ENCODE measurements at places on chromosomes 6 and 20.

- no peak for DNase-seq
Measured at GRCh38 chr20:36150847-36151539, 3.5 kb upstream of the EPB41L1 start.

DNA sequence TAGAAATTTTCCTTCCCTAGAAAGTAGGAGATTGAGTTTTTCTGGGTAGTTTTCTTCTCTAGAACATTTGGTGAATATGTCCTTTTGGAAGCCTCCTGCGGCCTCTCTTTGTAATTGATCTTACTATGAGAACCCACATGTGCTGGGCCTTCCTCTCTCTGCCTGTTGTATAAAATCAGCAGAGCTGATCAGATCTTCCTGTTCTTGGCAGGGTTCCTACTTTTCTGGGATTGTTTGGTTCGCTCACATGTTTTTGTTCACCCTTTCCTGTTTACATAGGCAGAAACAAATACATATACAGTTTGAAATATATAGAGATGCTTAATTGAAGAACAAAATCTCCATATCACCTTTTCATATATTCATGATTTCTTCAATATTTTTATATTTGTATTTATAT, 57.8 kb downstream of the IL22RA2 start:
- no peak for DNase-seq

GRCh38 chr20:43492101-43492500, 15.4 kb upstream of the L3MBTL1 start:
- no peak for DNase-seq

- no peak for DNase-seq
Measured at GRCh38 chr6:99148111-99148510, 200.4 kb upstream of the FBXL4 start.

DNA sequence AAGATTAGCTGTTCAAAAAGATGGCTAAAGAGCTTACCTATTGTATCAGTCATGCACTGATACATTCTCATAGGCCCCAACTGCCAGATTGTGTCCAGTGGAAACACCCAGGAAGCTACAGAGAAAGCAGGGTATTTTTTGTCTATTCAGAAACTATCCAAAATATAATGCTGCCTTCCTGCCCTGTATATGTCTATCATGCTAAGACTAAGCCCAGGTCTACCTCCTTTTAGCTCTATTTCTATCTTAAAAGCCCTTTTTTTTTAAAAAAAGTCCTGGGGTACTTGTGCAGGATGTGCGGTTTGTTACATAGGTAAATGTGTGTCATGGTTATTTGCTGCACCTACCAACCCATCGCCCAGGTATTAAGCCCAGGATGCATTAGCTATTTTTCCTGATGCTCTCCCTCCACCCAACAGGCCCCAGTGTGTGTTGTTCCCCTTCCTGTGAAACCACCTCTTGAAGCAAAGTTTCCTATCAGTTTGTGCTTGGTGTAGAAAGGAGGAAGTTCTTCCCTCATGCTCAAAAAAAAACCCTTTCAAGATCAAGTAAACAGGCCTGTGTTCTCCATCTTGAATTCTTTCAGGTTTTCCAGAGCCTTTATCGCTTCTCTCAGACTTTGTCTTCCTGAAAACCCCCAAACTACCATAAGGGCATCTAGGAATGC, 514 bp downstream of the DEFB129 start:
- DNase-seq = no peak

DNA sequence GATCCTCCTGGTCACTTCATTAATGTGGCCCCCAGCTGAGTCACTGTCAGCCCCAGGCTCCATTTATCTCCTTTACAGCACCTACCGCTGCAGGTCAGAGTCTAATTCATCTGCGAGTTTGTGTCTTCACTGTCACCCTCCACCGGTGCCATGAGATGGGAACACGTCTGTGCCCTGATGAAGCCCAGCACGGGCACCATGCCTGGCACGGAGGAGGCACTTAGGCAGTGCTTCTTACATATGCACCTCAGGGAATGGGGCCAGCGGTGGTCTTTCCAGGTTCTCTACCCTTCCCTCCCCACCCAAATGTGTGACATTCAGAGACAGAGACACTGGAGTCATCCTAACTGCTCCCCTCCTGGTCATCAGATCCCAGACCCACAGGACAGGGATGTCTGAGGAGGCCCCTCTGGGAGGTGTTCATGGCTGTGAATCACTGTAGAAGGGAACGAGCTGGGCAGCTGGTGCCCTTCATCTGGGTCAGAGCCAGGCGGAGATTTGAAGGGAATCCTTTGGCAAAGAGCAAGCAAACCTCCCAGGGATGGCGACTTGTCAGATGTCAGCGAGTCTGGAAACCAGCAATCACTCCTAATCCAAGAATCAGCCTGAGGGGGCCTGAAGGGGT, 364.6 kb downstream of the PREX1 start:
- DNase-seq = no peak

GRCh38 chr6:25042536-25042935, 106.8 kb upstream of the RIPOR2 start:
- DNase-seq = no peak
